ENCODE measurements at places on chromosomes 13 and 19. TPM values are rescaled to one million over a fixed set of nuclear protein-coding genes. Genes with fewer than 3 reads are reported as not detected.

Gene FRY
- 31.8 TPM for total RNA-seq

Gene KIR3DL2
- total RNA-seq = not detected

Gene ICAM5
- total RNA-seq = 1.2 TPM

Gene ODAD3
- total RNA-seq = 0.35 TPM

Gene PPP1R15A
- total RNA-seq = 152 TPM

Gene ZNF132
- total RNA-seq = 4.0 TPM

Gene NTN5
- total RNA-seq = 0.51 TPM

Gene MICU2
- total RNA-seq = 28.8 TPM

Gene RXFP2
- not detected for total RNA-seq

Gene S1PR4
- total RNA-seq = 5.0 TPM

Gene ZSCAN18
- total RNA-seq = 34.8 TPM

Gene LRRC25
- 19.3 TPM for total RNA-seq

Gene SPART
- 101 TPM for total RNA-seq

Gene RINL
- 8.9 TPM for total RNA-seq

Gene ZNF99
- 0.10 TPM for total RNA-seq

Gene PINLYP
- 2.2 TPM for total RNA-seq

Gene XRCC1
- total RNA-seq = 18.2 TPM

Gene SBSN
- not detected for total RNA-seq

Gene SMIM44
- total RNA-seq = not detected

Gene ZNF723
- not detected for total RNA-seq

Gene NCAN
- total RNA-seq = not detected

Gene UBL3
- 25.6 TPM for total RNA-seq

Gene FLT3LG
- 6.2 TPM for total RNA-seq

Gene TMEM238
- 0.90 TPM for total RNA-seq

Gene C5AR2
- total RNA-seq = 13.9 TPM

Gene FSD1
- total RNA-seq = not detected

Gene MBD3L5
- not detected for total RNA-seq

Gene GGN
- total RNA-seq = 1.0 TPM

Gene KLK4
- not detected for total RNA-seq

Gene CABP5
- total RNA-seq = not detected

Gene KCNN4
- total RNA-seq = 3.1 TPM

Gene CEACAM4
- total RNA-seq = 6.0 TPM

Gene NANOS3
- not detected for total RNA-seq

Gene TMEM59L
- 2.0 TPM for total RNA-seq

Gene ZNF486
- total RNA-seq = 2.9 TPM

Gene SLC15A1
- 0.45 TPM for total RNA-seq

Gene SERP2
- 3.0 TPM for total RNA-seq

Gene TMEM147
- 86.8 TPM for total RNA-seq

Gene OR7A5
- total RNA-seq = not detected

Gene ZNF737
- 5.5 TPM for total RNA-seq

Gene DPP9
- 54.8 TPM for total RNA-seq

Measured in mesenteric fat pad (tissue), 1 donor.